ENCODE measurements at places on chromosomes 4 and X. TPM values are rescaled to one million over a fixed set of nuclear protein-coding genes. Genes with fewer than 3 reads are reported as not detected.

The HNRNPD gene
- total RNA-seq: 227 TPM

The CXorf49B gene
- not detected for total RNA-seq

The MAGIX gene
- total RNA-seq: 3.0 TPM

The GAGE1 gene
- total RNA-seq: not detected

The GLRA3 gene
- total RNA-seq: not detected

The SPOCK3 gene
- 0.40 TPM for total RNA-seq

The RAP1GDS1 gene
- 23.8 TPM for total RNA-seq

The SYTL5 gene
- total RNA-seq: 0.38 TPM

The KDR gene
- 0.10 TPM for total RNA-seq

The OPHN1 gene
- total RNA-seq: 2.8 TPM

The DMP1 gene
- total RNA-seq: not detected

The RNF150 gene
- 0.30 TPM for total RNA-seq

The GAGE12F gene
- total RNA-seq: not detected

The GPC3 gene
- total RNA-seq: not detected

The PRDM8 gene
- 0.27 TPM for total RNA-seq

The EMCN gene
- total RNA-seq: not detected

The CNGA2 gene
- total RNA-seq: not detected

The PTPN13 gene
- total RNA-seq: 4.3 TPM

The NALF2 gene
- 6.0 TPM for total RNA-seq

The LNX1 gene
- 0.03 TPM for total RNA-seq

The PTCHD1 gene
- total RNA-seq: not detected

The IL21 gene
- not detected for total RNA-seq

The SCRG1 gene
- total RNA-seq: not detected

The GABRA4 gene
- total RNA-seq: not detected

The EPGN gene
- not detected for total RNA-seq

The DUX4 gene
- total RNA-seq: not detected

The SPANXN3 gene
- total RNA-seq: not detected

Data from A549 treated with GW870086 at 1 μM for 4 hours (cell line).